Substantia nigra (tissue), 51 donors: ENCODE measurements at places on chromosomes 13 and 19.

GRCh38 chr13:104984296-104984818 is 1551.1 kb downstream of the EFNB2 start:
- no peak for DNase-seq

DNA sequence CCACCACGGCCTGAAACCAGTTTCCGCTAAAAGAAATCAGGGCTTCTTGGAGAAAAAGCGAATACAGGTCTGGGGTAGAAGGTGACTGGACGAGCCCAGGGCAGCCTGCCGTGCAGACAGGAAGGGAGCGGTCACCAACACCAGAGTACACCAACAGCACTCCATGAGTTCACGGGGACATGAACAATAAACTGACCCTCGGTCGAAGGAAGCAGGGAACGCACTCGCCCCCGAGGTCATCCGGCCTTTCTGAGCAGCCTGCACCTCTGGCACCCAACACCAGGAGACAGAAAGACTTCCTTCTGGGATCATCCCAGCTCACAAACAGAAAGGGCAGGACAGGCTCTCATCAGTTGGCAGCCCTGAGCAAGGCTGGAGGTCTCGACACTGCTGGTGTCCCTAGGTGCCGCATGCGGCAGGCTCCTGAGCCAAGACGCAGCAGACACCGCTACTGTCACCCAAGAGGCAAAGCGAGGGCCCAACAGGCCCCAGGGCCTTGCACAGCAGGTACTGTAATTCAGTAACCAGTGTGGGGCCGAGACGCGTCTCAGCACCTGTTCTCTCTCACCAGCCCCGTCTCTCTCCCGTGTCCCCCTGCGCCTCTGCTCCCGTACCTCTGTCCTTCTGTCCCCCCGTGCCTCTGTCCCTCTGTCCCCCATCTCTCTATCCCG is 18.0 kb downstream of the DCUN1D2 start:
- no peak for DNase-seq

DNA sequence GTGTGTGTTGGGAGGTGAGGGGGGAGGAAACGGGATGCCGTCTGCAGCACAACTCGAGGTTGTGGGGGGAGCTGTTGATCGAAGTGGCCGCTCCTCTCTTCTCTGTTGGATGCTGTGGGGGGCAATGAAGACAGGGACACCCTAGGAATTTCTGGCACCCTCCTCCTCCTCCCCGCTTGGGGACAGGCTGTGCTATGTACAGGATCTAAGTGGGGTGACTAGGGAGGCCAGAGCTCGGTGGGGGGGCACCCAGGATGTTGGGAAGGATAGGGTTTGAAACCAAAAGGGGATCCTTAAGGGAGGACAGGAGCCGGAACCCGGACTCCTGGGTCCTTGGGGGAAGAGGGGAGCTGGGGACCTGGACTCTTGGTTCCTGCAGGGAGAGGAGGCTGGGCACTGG is 2.0 kb downstream of the GRIN2D start:
- DNase-seq, result no peak

DNA sequence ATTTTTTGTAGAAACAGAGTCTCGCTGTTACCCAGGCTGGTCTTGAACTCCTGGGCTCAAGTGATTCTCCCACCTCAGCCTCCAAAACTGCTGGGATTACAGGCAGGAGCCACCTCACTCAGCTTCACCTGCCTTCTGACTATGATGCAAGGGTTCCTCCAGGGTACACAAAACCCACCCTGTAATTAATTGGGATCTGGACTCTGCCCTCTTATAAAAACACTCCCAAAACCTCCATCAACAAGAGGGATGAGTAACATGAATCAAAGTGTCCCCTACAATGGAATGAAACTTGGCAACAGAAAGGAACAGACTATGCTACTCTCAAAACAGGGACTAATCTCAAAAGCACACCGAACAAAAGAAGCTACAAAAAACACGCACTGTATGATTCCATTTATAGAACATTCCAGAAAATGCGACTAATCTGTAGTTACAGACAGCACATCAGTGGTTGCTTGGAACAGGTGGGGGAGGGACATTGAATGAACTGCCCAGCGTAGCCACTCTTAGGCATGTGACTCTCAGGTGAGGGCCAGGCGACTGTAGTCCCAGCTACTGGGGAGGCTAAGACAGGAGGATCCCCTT is 3.2 kb upstream of the PRR36 start:
- no peak for DNase-seq

DNA sequence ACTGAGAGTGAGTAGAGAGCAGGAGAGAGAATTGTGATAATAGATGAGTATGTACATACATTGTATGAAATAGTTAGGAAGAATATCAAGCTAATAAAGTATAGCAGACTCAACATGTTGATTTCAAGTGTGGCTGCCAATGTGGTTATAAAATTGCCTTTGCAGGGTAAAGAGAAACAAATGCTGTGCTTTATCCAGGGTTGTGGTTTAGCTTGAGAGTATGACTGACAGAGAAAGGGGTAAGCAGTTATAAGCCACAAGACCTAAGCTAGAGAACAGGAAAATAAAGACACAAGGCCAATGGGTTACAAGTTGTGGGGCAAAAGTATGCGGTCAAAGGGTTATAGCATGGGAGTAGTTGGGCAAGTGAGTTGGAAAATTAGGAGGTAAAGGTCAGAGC is 1217.5 kb downstream of the DIAPH3 start:
- no peak for DNase-seq
